COLO829 (cell line): ENCODE measurements at places on chromosomes 7 and 10.
A peak's percentile ranks its signal among the peaks of the same experiment; 100 is the strongest.

DNA sequence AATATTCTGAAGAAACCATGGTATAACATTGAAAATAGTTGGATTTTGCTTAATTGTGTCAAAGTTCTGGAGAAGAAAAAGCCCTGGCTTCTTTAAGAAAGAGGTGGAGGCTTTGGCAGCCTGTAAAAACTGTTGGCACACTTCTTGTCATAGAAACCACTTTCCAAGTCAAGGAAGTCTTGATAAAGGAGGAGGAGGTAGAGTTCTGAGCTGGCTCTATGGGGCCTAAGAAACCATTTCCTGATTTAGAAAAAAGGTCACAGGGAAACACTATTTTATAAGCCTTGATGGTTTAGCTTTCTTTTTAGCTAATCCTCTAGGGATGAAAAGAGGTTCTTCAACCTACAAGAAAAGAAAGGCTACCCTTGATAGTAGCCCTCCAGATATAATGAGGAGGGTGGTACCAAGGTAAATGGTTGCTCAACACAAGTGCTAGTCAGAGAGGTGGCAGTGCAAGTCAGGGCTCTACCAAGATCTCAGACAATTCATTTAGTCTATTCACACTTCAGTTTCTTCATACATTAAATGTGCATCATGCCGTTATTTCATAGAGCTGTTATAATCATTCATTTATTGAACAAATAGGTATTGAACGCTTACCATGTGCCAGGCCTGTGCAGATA lies 346.9 kb downstream of the RNLS start:
- no peak for DNase-seq

- DNase-seq: no peak
Observed at GRCh38 chr7:39541511-39541910, 24.7 kb upstream of the YAE1 start.

- DNase-seq: peak; percentile 84
Observed at GRCh38 chr10:100878291-100878910, 34.4 kb upstream of the SLF2 start.

DNA sequence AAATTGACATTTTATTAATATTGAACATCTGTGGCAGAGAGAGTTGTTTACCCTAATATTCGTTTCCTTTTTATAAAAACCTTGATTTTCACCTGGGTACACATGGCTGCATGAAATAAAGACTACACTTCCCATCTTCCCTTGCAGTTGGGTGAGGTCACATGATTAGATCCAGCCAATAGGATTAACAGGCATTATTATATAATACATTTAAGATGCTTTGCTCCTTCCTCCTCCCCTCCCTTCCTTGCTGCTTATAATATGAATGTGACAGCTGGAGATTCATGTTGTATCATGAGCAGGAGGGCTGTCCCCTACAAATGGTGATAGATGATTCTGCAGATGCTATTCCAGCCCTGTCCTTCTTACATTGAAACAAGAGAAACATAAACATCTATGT lies 146.6 kb downstream of the SH2D4B start:
- DNase-seq: peak; percentile 26

DNA sequence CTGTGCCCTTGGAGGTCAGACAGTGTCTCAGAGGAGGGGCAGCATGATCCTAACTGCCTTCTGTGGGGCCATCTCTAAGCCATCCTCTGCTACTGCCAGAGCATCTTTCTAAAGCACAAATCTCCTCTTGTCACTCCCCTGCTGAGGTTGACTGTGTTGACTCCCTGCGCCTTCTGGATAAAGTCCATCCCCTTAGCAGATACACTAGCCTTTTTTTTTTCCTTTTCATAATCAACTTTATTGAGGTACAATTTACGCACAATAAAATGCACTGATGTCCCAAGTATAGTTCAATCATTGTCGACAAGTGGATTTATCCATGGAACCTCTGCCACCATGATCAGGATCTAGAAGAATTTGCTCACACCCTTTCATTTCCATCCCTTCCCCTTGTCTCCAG lies 150.1 kb downstream of the SPAG6 start:
- no peak for DNase-seq

DNA sequence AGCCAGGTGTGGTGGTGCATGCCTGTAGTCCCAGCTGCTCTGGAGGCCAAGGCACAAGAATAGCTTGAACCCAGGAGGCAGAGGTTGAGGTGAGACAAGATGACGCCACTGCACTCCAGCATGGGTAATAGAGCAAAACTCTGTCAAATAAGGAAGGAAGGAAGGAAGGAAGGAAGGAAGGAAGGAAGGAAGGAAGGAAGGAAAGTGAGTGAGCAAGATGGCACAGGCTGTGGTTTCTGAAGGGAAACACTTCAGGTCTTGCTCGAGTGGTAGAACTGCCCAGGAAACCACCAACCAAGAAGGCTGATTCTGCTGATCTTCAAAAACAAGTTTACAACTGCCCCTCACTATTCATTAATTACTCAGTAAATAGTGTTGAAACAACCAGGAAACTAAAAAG lies 45.2 kb downstream of the EZH2 start:
- no peak for DNase-seq

GRCh38 chr10:98391065-98391464 lies 23.9 kb downstream of the PYROXD2 start:
- DNase-seq: no peak

DNA sequence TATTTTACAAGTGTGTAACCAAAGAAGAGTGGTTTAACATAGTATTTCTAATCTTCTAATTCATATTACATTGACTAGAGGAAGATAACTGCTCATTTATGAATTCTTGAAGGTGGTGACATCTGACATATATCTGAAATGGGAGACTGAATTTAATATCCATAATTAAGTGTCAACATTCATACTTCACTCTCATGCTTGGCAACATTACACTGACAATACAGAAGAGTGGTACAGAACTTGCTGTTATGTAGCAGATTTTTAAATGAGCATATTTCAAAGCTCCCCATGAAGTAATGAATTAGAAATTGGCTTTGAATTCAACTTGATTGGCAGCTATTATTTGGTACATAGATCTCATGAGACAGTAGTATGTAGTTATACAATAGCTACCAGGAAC lies 125.8 kb upstream of the POT1 start:
- DNase-seq: no peak

DNA sequence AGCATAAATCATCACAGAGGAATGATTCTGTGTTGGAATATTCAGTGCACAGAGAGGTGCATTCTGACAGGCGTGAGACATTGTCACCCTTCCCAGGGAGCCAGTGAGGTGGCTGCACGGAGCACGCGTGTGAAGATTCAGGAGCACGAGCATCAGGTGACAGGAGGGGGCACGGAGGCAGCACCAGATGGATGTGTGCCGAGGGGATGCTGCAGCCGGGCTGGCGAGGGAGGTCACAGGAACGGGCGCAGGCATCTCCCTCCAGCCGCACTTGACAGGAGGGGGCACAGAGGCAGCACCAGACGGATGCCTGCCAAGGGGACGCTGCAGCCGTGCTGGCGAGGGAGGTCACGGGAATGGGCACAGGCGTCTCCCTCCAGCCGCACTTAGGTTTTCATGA lies 66.5 kb downstream of the DIP2C start:
- DNase-seq: no peak

DNA sequence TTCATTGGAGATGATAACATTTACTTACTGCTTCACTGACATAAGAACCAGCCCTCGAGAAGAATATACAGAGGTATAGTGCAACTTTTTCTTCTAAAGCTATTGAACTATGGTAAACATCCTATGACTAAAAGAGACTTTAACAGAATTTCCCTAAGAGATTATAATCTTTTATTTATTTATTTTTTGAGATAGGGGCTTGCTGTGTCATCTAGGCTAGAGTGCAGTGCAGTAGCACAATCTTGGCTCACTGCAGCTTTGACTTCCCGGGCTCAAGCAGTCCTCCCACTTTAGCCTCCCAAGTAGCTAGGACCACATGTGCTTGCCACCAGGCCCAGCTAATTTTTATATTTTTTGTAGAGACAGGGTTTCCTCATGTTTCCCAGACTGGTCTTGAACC lies 258.5 kb upstream of the FERD3L start:
- no peak for DNase-seq

DNA sequence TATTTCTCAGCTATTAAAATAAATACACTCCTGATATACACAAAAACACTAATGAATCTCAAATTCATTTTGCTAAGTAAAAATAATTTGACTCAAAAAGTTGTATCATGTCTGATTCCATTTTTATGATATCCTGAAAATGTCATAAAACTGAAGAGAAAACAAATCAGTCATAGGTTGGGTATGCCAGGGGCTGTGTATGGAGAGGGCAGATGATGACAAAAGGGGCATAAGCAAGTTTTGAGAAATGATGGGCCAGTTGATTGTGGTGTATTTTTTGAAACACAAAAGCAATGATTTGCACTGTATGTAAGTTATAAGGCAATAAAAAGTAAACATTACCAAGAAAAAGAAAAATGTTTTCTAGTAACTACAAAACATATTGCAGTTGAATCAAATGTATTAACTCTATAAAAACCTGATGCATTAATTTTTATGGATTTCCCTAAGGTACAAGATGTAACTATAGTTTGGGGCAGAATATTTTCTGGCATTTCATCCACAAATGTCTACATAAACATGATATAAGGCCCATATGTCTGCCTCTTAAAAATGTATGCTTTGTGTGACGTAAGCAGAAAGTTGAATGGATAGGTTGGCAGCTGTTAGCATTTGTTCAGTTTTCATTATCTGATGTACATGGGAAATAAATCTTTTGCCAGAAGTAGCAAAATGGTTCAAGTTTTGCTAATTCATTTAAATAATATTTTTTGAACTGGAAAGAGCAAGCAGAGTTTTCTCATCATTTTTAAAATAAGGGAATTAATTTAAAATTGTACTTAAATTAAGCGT lies 35.1 kb upstream of the ING3 start:
- no peak for DNase-seq

DNA sequence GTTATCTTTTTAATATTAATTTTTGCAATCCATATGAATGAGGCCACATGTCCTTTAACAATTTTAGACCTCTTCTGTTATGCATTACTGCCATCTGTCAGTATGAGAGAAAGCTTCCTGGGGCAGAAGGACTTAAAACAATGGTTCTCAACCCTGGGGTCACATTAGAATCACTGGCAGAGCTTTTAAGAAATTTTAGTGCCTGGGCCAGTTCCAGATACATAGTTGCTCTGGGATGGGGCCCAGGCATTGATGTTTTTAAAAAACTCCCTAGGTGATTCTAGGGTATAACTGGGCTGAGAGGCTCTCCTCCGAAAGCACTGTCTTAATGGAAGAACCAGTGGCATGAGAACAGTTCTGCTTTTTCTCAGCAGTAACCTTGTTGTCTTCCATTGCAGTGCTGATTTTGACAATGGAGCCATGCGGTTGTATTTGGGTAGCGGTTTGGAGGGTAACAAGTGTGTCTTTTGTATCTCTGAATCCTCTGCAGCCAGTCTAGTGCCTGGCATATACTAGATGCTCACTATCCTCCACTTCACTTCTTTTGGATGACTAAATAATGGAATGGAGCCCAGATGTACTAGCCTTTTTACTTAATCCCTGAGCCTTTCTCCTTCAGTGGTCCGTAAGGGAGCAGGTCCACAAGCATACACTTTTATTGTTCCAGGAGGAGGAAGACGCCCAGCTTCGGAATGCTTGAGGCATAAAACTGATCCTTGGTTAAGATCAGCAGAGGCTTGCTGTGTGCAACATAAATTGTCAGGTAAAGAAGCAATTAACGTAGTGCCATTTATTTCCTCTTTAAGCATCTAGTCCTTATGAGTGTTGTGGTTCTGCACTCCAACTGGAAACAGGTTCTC lies 227.1 kb downstream of the AUTS2 start:
- DNase-seq: no peak
